ENCODE measurements at places on chromosomes 4 and X.

DNA sequence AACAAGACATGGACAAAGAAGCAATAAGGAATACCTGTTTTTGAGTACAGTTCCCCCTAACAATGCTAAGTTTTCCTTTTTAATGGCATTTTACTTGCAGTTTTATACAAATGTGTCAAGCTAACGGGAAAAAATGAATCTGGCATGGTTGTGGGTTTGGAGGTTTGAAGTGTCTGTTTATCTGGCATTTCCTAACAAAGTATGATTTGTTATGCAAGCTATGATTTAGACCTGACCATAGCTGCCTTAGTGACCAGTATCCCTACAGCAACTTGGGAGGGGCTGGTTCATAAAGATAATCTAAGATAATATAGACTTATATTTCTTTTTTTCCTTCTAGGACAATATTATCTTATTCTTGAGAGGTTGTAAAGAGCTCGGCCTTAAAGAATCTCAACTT lies 60.6 kb downstream of the LIMCH1 start:
- no peak for DNase-seq

DNA sequence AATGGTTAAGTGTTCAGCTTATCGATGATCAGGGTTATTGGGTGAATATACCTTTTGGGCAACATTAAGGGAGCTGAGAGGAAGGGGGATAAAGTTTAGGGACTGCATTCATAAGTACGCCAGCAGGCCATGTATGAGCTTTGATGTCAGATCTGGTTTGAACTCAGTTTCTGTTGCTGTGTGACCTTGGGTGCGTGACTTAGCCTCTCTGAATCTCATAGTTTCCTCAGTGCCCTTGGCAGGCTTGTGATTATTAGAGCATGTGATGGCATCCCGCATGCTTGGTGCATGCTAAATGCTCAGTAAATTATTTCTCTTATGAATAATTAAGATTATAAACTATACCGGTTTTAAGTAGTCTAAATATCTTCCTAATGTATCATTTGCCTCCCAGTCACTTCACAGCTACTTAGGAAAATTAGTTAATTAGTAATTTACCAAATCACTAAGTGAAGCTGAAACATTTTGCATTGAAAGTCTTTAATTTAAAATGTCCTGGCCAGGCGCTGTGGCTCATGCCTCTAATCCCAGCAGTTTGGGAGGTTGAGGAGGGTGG lies 3.8 kb downstream of the TBC1D14 start:
- DNase-seq, result no peak

GRCh38 chr4:2186133-2186864 lies 55.6 kb downstream of the HAUS3 start:
- peak; percentile 78 for DNase-seq

GRCh38 chr4:152628128-152628527 lies 51.7 kb downstream of the TMEM154 start:
- DNase-seq, result no peak

- DNase-seq, result no peak
Measured at GRCh38 chrX:153592966-153593688, 5.8 kb downstream of the CCNQ start.

DNA sequence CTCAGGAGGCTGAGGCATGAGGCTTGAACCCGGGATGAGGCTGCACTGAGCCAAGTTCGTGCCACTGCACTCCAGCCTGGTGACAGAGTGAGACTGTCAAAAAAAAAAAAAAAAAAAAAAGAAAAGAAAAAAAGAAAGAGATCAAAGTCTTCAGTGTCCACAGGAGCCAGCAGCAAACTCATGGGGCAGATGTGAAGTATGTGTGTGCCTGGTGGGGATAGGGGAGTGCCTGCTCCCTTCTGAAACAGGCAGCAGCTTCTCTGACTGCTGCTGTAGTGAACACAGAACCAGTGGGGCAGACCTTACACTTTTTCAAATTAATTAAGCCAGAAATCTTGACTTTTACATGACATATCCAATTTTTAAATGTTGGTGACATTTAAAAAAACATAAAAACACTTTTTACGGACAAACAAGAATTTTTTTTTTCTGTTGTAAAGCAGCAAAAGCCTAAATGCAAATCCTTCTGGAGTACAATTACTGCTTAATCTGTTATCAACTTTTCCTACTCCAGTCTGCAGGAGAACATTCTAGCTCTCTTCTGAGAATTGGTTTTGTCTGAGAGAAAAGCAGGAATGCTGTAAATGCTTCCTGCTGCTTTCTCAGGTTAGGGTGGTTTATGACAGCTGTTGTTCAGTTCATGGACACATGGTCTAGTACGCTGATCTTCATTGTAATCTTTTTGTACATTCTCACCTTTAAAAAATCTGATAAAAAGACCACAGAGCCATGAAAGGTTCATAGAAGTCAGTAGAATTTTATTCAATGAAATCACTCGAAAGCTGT lies 311.1 kb downstream of the CAMK2D start:
- DNase-seq, result no peak

Data from epithelial cell of esophagus (primary cell).